ENCODE measurements at places on chromosomes 1 and 21. TPM values are rescaled to one million over a fixed set of nuclear protein-coding genes. Genes with fewer than 3 reads are reported as not detected.

The RNU11 gene
- not detected for total RNA-seq

The NBPF3 gene
- 3.0 TPM for total RNA-seq

The SPATA46 gene
- total RNA-seq: not detected

The ADAMTS4 gene
- total RNA-seq: not detected

The BRDT gene
- not detected for total RNA-seq

GRCh38 chr1:171877701-171878100 lies 36.4 kb downstream of the DNM3 start:
- H3K27me3 ChIP-seq: peaks cover 7% of the 10 kb centered on the region
- no peak overlapping the region for H3K27ac ChIP-seq
- H3K4me3 ChIP-seq: no peak overlapping the region
- no peak for DNase-seq
- H3K4me1 ChIP-seq: no peaks in the 10 kb centered on the region

- H3K27ac ChIP-seq: no peak overlapping the region
- DNase-seq: no peak
- no peak overlapping the region for H3K4me3 ChIP-seq
- no peaks in the 10 kb centered on the region for H3K36me3 ChIP-seq
Observed at GRCh38 chr1:118739501-118739900, 248.6 kb downstream of the TBX15 start.

GRCh38 chr1:95396557-95396956 lies 162.5 kb downstream of the RWDD3 start:
- no peak for DNase-seq
- H3K36me3 ChIP-seq: no peaks in the 10 kb centered on the region
- H3K4me1 ChIP-seq: no peaks in the 10 kb centered on the region
- H3K27me3 ChIP-seq: no peaks in the 10 kb centered on the region
- H3K27ac ChIP-seq: no peak overlapping the region
- H3K4me3 ChIP-seq: no peak overlapping the region

DNA sequence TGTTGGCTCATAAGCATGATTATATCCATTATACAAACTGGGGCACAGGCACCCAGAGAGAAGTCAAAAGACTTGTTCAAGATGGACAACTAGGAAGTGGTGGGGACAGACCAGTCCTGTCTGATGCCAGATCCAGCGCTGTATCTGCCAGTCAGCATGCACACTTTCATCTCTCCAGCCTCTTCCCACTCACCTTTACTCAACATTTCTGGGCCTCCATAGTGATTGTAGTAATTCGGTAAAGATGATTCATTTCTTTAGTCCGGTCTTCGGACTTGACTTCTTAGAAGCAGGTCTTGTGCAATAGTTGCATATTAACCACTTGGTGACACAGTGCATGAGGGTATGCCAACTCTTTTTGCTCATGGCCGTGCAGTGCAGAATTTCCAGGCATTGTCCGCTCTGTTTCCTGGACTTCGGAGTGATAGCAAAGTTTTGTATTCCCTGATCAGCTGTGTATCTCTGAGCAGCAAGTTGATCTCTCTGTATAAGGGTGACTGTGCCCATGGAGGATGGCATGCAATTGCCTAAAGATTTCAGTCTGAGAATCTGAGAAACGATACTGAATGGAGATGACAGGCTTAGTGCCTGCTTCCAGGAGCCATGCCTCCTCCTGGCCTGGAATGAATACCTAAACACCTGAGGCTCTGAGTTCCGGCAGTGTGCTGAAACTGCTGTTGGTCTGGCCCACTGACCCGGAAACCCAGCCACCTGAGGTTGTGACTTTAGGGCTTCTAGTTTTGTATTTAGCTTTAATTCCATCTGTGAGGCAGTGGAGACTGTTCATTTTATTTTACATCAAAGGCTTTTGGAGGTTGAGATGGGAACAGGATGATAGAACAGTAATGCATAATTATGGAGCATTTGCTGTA lies 39.0 kb downstream of the GALNT2 start:
- H3K4me1 ChIP-seq: peaks cover 94% of the 10 kb centered on the region
- no peaks in the 10 kb centered on the region for H3K27me3 ChIP-seq
- peak overlapping the region; percentile 63 for H3K4me3 ChIP-seq
- H3K27ac ChIP-seq: peak overlapping the region; percentile 70
- DNase-seq: no peak

GRCh38 chr1:24910210-24910609 lies 19.9 kb downstream of the RUNX3 start:
- no peak overlapping the region for H3K4me3 ChIP-seq
- H3K27ac ChIP-seq: no peak overlapping the region

- peak overlapping the region; percentile 97 for H3K27ac ChIP-seq
- peaks cover 30% of the 10 kb centered on the region for H3K36me3 ChIP-seq
- H3K4me1 ChIP-seq: peaks cover 65% of the 10 kb centered on the region
- H3K4me3 ChIP-seq: peak overlapping the region; percentile 74
Observed at GRCh38 chr1:44808938-44809917, 905 bp downstream of the BTBD19 start.

DNA sequence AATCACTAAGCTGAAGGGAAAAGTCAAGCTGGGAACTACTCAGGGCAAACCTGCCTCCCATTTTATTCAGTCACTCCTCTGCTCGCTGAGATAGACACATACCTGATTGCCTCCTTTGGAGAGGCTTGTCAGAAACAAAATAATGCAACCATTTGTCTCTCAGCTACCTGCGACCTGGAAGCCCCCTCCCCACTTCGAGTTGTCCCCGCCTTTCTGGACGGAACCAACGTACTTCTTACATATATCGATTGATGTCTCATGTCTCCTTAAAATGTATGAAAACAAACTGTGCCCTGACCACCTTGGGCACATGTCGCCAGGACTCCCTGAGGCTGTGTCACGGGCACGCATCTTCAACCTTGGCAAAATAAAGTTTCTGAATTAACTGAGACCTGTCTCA lies 21.5 kb upstream of the HPDL start:
- H3K27ac ChIP-seq: peak overlapping the region; percentile 96
- H3K4me1 ChIP-seq: peaks cover 42% of the 10 kb centered on the region
- peak overlapping the region; percentile 92 for H3K4me3 ChIP-seq
- DNase-seq: no peak
- no peaks in the 10 kb centered on the region for H3K27me3 ChIP-seq

DNA sequence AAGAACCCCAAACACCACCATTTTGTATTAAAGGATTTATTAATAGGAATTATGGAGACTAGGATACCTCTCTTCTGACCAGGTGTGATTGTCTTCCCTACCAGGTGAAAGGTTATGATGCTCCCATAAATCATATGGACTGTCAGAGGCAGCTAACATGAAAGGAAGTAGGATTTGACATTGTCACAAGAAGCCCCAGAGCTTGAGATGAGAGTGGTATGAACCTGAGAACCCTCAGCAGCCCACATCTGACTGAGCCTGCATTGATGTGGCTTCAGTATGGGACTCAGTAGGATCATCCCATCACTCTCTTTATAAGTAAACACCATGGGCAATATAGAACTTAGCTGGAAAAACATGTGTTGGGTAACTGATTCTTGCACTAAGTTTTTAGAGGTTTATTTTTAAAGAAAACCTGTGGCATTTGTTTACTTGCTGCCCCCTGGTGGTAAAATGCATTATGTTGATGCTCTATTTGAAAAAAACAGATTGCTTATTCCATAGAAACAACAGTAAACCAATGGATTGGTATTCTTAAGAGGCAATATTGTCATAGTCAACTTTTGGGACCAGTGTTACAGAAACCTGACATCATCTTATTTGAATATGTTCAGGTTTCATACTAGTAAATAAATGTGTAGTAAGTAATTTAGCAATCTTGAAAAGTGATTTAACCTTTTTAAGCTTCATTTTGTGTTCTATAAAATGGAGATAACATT lies 16.6 kb upstream of the CACYBP start:
- H3K27ac ChIP-seq: no peak overlapping the region
- H3K36me3 ChIP-seq: peaks cover 55% of the 10 kb centered on the region
- H3K4me1 ChIP-seq: peaks cover 10% of the 10 kb centered on the region
- no peak overlapping the region for H3K4me3 ChIP-seq
- H3K27me3 ChIP-seq: no peaks in the 10 kb centered on the region
- DNase-seq: no peak

- peak overlapping the region; percentile 95 for H3K4me3 ChIP-seq
- H3K27ac ChIP-seq: peak overlapping the region; percentile 100
- H3K36me3 ChIP-seq: peaks cover 19% of the 10 kb centered on the region
- no peak for DNase-seq
- no peaks in the 10 kb centered on the region for H3K27me3 ChIP-seq
- peaks cover 69% of the 10 kb centered on the region for H3K4me1 ChIP-seq
Observed at GRCh38 chr1:27487966-27488884, 1.7 kb downstream of the WASF2 start.

- DNase-seq: no peak
- peaks cover 83% of the 10 kb centered on the region for H3K4me1 ChIP-seq
- H3K36me3 ChIP-seq: peaks cover 83% of the 10 kb centered on the region
- no peaks in the 10 kb centered on the region for H3K27me3 ChIP-seq
- peak overlapping the region; percentile 44 for H3K4me3 ChIP-seq
Observed at GRCh38 chr1:27887215-27888021, 15.1 kb downstream of the THEMIS2 start.

DNA sequence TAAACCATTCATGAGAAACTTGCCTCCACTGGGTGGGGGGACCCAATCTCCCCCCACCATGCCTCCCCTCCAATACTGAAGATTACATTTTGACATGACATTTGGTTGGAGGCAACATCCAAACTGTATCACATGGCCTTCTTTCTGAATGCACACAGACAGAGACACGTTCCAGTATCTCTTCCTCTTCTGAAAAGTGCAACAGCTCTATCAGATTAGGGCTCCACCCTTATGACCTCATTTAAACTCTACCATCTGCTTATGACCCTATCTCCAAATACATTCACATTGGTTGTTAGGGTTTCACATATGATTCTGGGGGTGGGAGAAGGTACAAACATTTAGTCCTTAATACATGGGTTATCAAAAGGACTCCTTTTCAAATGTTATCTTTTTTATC lies 481.8 kb upstream of the NFIA start:
- no peak overlapping the region for H3K27ac ChIP-seq
- H3K4me1 ChIP-seq: no peaks in the 10 kb centered on the region
- no peaks in the 10 kb centered on the region for H3K27me3 ChIP-seq
- no peaks in the 10 kb centered on the region for H3K36me3 ChIP-seq
- no peak for DNase-seq

DNA sequence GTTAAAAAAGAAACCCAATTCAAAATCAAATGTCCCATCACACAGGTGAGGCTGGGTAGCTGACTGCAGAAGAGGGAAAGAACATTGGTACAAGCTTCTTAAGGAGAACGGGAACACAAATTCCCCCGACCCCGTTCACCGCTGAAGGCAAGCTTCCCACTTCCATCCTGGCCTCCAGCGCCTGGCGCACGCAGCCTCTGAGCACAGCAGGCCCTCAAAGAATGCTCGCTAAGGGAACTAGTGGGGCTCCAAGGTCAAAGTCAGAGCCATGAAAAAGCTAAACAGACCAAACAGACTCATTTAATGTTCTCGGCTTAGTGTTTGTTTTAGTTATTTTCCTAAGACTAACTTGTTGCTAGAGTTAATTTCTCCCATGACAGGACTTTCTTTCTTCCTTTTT lies 63.7 kb downstream of the SIM2 start:
- no peak overlapping the region for H3K4me3 ChIP-seq
- no peak for DNase-seq
- peaks cover 13% of the 10 kb centered on the region for H3K36me3 ChIP-seq
- H3K27me3 ChIP-seq: no peaks in the 10 kb centered on the region

Data from activated B cell treated with CpG ODN at 0.5 μM for 24 hours (primary cell).